ENCODE measurements at places on chromosomes 1 and 21.
A peak's percentile ranks its signal among the peaks of the same experiment; 100 is the strongest.

DNA sequence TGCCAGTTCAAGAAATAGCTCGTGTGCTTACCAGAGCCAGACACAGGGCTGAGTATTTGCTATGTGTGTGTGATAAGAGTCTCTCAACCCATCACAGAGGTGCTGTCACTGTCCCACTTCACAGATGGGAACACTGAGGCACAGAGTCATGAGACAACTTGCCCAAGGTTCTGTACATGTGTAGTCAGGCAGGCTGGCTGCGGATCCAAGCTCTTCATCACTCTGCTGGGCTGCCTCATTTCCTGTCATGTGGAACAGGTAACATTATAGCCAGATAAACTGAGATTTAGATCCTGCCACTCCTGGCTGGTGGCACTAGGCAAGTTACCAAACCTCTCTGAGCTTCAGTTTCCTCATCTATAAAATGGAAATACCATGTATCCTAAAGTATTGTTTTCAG lies 77.8 kb downstream of the ITPKB start:
- DNase-seq = no peak

DNA sequence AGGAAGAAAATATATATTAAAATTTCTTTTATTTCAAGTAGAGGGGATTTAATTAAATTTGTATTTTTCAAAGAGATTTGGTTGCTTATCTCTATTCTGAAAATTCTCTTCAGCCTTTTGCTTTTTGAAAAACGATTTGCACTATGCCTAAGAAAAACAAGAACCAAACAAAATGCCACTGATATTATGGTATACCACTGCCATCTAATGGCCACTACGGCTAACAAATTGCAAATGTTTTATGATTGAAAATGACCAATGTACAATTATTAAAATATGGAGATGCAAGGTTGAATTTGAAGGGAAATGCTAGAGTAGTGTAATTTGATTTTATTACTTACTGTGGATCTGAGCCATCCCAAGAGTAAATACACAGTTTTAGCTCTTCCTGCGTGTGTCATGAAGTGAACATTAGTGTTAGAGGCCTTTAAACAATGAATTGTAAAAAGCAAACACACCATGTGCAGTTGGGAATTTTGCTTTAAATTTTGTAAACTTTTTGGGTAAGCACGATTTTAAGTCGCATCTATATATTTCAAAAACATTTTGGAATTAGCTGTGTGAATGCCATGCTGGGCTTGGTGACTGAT lies 137.4 kb upstream of the USP25 start:
- DNase-seq = peak; percentile 19

- peak; percentile 72 for DNase-seq
Measured at GRCh38 chr1:244341455-244342450, 110.0 kb downstream of the ADSS2 start.

DNA sequence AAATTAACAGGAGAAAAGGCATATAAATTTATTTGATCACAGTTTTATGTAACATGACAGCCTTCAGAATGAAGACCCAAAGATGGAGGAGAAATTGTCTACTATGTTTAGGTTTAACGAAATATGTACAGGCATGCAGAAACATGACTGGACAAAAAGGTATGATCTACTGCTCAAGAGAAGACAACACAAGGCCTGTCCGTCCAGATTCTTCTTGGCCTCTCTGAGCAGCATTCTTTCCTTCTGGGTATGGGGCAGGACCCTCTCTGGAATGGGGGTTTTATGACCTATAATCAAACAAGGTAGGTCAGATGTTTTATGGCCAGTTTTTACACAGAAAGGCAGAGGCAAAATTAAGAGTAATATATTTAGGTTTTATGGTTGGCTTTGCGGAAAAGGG lies 13.5 kb upstream of the SYNJ1 start:
- DNase-seq = no peak

DNA sequence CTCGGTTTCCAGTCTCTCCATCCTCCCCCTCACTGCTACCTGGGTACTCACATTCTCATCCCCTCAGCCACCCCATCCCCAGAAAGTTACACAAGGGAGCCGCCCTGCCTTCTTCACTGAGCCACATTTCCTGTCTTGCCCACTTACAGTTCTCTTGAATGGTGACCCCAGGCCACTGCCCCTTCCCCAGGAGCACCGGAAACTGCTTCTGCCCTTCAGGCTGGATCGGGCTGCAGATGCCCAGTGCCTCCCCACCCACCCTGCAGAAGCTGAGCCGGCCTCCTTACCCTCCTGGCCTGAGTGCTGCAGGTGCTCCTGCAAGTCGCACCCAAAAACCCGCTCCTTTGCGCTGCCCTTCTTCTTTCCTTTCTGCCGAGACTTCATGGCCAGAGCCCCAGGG lies 450 bp downstream of the ARHGAP30 start:
- DNase-seq = no peak

- DNase-seq = no peak
Measured at GRCh38 chr1:183942933-183943693, 94.4 kb downstream of the COLGALT2 start.

GRCh38 chr1:19710825-19711611 lies 46.3 kb downstream of the HTR6 start:
- DNase-seq = peak; percentile 85

DNA sequence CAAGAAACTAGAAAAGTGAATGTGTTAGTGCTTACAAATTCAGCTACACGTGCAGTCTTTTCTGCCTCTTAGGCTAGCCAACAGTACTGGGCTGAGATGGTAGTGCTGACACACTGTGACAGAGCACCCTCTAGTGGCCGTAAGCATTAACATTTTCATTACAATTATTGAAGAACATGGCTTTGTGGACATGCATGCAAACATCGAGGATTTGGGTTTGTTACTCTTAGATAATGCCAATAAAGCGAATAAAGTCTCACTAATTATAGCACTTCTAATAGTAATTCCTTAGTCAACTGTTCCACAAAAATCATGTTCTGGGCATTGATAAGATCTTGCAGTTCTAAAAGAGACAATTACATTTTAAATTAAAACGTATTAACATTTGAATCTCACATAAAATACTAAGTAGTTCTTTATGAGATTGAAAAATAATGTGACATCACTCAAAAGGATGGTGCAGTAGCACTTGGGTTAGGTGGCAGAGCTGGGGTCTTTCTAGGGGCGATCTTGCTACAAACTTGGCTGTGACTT lies 47.1 kb downstream of the MYSM1 start:
- DNase-seq = peak; percentile 74

GRCh38 chr1:74963120-74963519 lies 171.1 kb upstream of the LHX8 start:
- DNase-seq = no peak

DNA sequence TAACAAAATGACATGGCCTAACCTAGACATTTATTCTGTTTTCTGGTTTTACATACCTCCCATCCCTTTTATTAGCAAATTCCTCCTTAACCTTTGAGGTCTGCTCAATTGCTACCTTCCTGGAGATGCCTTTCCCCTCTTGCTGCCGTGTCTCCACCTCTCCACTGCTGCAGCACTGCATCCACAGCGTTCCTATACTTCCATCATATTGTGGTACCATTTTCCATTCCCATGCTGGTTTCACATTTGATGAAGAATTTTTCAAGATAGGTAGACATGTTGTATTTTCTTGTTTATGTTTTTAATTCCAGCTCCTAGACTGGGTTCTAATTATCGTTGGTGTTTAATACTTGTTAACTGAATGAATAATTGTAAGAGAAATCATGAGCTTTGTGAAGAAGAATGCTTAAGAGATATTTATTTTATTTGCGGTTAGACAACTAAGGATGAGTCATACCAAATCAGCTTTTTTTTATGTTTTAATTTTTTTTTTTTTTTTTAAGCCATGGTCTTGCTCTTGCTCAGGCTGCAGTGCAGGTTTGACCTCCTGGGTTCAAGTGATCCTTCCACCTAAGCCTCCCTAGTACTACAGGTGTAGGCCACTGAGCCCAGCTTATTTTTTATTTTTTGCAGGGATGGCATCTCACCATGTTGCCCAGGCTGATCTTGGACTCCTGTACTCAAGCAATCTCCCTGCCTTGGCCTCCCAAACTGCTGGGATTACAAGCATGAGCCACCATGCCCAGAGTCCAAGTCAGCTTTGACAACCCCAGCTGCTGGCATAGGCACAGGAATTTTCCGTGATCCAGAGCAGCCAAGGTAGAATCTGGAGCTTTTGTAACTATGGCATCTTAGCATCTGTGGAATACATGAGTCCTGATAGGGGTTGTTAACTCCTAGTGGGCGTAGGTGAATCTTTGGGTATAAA lies 44.0 kb downstream of the ATP6V1G3 start:
- DNase-seq = no peak

GRCh38 chr1:2228694-2229036 lies 546 bp downstream of the SKI start:
- no peak for DNase-seq

- no peak for DNase-seq
Measured at GRCh38 chr1:43177691-43178090, 5.6 kb downstream of the CFAP57 start.

DNA sequence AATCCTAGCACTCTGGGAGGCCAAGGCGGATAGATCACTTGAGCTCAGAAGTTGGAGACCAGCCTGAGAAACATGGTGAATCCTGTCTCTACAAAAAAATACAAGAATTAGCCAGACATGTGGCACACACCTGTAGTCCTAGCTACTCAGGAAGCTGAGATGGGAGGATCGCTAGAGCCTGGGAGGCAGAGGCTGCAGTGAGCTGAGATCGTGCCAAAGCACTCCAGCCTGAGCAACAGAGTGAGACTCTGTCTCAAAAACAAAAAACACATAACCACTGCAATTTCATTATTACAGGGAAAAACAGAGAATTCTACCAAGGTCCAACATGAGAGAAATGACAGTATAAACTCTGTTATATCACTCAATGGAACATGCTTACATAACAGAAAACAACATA lies 4.4 kb upstream of the TOMM20 start:
- no peak for DNase-seq

DNA sequence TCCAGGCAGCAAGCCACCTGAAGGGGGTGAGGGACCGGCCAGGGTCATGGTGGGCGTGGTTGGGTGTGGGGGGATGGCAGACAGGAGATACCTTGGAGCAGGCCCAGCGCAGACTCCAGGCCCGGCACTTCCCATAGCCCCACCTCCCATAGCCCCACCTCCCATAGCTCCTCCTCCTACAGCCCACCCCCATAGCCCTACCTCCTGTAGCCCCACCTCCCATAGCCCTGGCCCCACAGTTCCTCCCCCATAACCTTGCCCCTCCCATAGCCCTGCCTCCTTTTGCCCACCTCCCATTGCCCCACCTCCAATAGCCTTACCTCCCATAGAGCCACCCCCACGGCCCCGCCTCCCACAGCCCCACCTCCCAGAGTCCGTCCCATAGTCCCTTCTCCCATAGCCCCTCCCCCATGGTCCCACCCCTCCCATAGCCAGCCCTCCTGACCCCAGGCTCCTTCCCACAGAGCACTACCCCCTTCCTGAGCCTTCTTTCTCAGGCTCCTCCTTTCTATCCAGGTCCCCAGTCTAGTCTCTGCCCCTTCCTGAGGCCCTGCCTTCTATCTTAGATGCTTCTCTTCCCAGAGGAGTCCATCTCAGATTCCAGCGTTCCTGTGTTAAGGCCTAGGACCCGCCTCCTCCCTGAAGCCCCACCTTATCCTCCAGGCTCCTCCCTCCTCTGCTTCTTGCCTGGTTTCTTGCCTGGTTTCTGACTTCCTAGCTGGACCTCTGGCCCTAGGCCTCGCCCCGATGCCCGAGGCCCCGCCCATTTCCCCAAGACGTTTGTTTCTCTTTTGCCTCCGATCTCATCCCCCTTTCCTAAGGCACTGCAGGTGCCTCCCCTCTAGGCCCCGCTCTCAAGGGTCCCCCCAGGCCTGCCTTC lies 46.8 kb downstream of the PTPRU start:
- DNase-seq = peak; percentile 28

DNA sequence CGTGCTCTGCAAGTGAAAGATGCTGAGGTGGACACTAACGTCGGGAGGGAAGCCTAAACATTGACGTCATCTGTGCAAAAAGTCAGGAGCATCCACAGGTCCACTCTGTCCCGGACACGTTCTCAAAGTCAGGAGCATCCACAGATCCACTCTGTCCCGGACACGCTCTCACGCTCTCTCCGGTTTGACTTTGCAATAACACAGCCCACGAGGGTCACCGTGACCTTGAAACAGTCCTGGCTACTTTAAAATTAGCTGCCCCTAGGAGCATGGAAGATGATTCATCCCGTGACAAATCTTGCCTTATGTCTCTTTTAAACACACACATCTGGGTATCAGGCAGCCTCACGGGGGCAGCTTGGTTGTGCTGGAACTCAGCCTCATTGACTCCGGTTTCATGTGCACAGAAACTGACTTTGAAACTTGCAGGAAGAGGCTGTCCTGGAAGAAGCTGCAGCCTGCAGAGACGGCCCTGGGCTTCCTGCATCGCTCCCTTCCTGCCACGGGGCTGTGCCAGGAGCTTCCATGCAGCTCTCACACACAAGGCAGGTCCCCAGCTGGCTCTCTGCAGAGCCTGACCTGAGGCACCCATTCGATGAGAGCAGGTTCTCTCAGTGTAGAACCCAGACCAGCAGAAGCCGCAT lies 18.1 kb upstream of the COL18A1 start:
- DNase-seq = no peak

DNA sequence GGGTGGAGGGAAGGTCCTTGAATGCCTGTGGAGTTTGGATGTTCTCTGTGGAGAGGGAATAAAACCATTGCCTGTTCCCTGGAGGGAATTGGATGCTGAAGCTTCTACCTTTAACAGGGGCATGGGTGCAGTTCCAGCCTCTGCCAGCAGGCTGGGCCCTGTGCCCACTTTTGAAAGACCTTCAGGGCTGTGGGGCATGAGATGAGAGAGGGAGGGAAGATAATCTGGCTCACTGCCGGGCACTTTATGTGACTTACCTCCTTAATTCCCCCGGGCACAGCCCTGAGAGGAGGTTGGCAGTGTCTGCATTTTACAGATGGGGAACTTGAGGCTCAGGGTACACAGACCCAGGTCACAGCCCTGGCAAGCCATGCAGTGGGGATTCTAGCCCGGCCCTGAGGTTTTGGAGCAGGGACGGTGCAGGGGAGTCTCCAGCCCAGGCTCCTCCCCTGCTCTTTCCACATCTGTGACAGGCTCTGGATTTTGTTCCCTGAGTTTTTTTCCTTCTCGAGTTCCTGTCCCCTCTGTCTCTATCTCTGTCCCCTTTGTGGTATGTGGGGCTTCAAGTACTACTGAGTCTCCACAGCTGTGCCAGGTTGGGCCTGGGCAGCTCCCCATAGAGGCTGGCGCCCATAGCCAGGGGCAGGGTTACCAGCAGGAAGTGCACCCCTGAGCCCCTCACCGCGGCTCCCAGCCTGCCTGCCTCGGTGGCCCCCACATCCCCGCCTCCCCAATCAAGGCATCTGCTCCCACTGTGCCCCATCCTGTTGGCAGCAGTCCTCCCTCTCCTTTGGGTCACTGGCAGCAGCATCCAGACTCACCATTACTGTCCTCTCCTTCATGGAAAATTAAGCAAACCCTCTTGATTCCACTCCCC lies 14.0 kb upstream of the THEMIS2 start:
- DNase-seq = peak; percentile 80

GRCh38 chr1:57494530-57495079 lies 70.7 kb upstream of the DAB1 start:
- no peak for DNase-seq
